ENCODE measurements at places on chromosomes 13 and 19.

GRCh38 chr19:41623360-41623759 is 3.5 kb downstream of the CEACAM4 start:
- no peak overlapping the region for H3K27ac ChIP-seq
- H3K4me1 ChIP-seq = no peaks in the 10 kb centered on the region
- DNase-seq = no peak
- no peak overlapping the region for H3K4me3 ChIP-seq
- no peaks in the 10 kb centered on the region for H3K36me3 ChIP-seq
- no peaks in the 10 kb centered on the region for H3K27me3 ChIP-seq

DNA sequence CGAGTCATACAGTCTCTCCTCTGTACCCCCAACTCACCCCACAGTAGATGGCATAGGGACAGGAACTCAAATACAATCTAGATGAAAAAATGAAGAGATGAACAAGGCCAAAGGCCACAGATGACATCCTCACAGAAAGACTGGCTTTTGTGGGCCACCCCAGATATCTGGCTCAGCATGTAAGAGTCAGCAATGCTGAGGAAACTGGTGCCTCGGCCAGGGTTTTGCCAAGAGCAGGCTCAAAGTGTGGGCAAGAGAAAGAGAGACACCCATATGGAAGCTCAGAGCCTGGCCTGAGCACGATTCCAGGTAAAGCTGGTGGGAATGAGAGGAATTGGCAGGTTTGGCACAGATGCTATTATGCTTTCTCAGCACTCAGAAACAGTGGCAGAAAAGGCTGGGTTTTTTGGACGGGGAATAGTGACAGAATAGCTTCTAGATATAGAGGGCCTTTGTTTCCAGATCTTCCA is 460.6 kb downstream of the FOXO1 start:
- H3K27ac ChIP-seq = no peak overlapping the region
- H3K36me3 ChIP-seq = no peaks in the 10 kb centered on the region
- H3K4me3 ChIP-seq = no peak overlapping the region

GRCh38 chr13:32734511-32734910 is 148.3 kb downstream of the PDS5B start:
- no peaks in the 10 kb centered on the region for H3K36me3 ChIP-seq
- DNase-seq = no peak
- H3K4me3 ChIP-seq = no peak overlapping the region
- H3K27me3 ChIP-seq = no peaks in the 10 kb centered on the region
- H3K27ac ChIP-seq = no peak overlapping the region

- no peak for DNase-seq
- H3K27ac ChIP-seq = no peak overlapping the region
- H3K4me1 ChIP-seq = no peaks in the 10 kb centered on the region
- H3K36me3 ChIP-seq = no peaks in the 10 kb centered on the region
- no peaks in the 10 kb centered on the region for H3K27me3 ChIP-seq
These were observed 7.6 kb downstream of the KCNN1 start for GRCh38 chr19:17974551-17974950.

DNA sequence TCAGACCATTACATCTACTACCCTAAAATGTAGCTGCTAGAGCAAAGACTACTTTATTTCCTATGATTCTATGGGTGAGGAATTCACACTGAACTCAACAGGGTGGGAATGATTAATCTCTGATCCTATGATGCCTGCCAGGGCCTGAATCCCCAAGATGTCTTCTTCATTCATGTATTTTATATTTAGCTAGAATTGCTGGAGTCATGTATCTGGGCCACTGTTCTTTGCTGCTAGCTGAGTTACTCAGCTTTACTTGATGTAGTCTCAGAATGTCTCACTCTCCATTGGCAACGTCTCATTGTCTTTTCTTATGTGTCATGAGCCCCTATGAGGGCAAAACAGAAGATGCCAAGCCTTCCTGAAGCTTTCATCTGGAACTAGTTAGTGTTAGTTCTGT is 21.1 kb downstream of the ZNF582 start:
- peaks cover 5% of the 10 kb centered on the region for H3K4me1 ChIP-seq
- no peaks in the 10 kb centered on the region for H3K27me3 ChIP-seq
- no peak overlapping the region for H3K4me3 ChIP-seq
- H3K27ac ChIP-seq = no peak overlapping the region
- DNase-seq = no peak

DNA sequence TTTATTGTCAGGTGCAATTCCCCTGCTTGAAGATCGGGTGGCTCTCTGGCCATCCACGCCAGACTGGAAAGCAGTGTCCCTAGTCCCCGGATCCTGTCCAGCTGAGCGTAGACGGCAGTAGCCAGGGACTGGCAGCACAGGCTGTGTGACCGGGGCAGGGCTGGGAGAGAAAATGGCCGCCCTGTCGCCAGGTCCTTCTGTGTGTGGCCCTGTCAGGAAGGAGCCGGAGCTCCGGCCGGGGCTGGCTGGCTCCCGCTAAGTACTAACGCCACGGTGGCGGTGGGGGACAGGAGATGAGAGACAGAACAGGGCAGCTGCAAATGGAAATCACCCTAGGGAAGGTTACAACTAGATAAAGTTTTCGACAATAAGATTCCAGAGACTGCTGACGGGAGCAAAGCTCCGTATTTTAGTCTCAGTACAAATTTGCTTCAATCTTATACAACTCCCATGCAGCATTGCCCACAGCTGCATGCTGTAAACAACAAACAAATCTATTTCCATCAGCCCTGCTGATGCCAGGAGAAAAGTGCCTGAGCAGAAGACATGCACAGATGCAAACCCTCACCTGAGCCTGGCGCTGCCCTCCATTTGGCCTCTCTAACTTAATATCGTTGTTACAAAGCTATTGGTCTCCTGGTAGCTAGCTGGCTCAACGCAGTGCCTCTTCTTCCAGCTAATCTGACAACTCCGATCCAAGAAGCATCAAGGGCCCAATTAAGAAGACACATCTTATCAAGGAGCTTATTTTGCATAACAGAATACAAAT is 253.0 kb downstream of the TSHZ3 start:
- H3K36me3 ChIP-seq = no peaks in the 10 kb centered on the region
- DNase-seq = no peak
- H3K4me1 ChIP-seq = no peaks in the 10 kb centered on the region
- no peak overlapping the region for H3K27ac ChIP-seq

All from ascending aorta (tissue), 2 donors.